ENCODE measurements at places on chromosomes 1 and 21. TPM values are rescaled to one million over a fixed set of nuclear protein-coding genes. Genes with fewer than 3 reads are reported as not detected.

Gene NR1I3
- not detected for total RNA-seq

Gene CFAP74
- not detected for total RNA-seq

Gene TRAF3IP3
- not detected for total RNA-seq

Gene PODN
- not detected for total RNA-seq

Gene KRTAP10-9
- total RNA-seq, result not detected

Gene AJAP1
- total RNA-seq, result under 0.01 TPM

Gene TSPAN1
- total RNA-seq, result 3.1 TPM

Gene ITGB2
- total RNA-seq, result 0.74 TPM

Gene LHX4
- total RNA-seq, result 0.45 TPM

Gene FCRL3
- not detected for total RNA-seq

Gene CSF1
- total RNA-seq, result 26.2 TPM

Gene CYP4X1
- total RNA-seq, result not detected

Gene KIAA1614
- total RNA-seq, result 0.38 TPM

Gene ELOVL1
- total RNA-seq, result 150 TPM

Gene ARTN
- not detected for total RNA-seq

Gene RPTN
- total RNA-seq, result not detected

Gene C1orf94
- not detected for total RNA-seq

Gene USF1
- 51.2 TPM for total RNA-seq

Gene DIO1
- not detected for total RNA-seq

Gene PSRC1
- total RNA-seq, result 22.7 TPM

Gene SIK1
- total RNA-seq, result 12.8 TPM

Gene MAP3K6
- total RNA-seq, result 6.8 TPM

Gene CD48
- total RNA-seq, result not detected

Gene S1PR1
- 0.08 TPM for total RNA-seq

Gene WLS
- 22.8 TPM for total RNA-seq

Gene GPR25
- not detected for total RNA-seq

Gene CELSR2
- 3.8 TPM for total RNA-seq

Gene PRR9
- not detected for total RNA-seq

Gene SYF2
- total RNA-seq, result 36.9 TPM

Gene MATN1
- 0.05 TPM for total RNA-seq

Gene CFAP57
- 0.33 TPM for total RNA-seq

Gene TOE1
- total RNA-seq, result 12.3 TPM

Gene TMEM69
- total RNA-seq, result 20.6 TPM

Gene TAL1
- not detected for total RNA-seq

Gene APCS
- not detected for total RNA-seq

Gene TEX38
- not detected for total RNA-seq

Gene DMRTA2
- total RNA-seq, result 0.13 TPM

Gene RHOU
- 7.2 TPM for total RNA-seq

Gene TAF13
- 25.3 TPM for total RNA-seq

Gene FAM151A
- not detected for total RNA-seq

Gene MYBPH
- total RNA-seq, result not detected

Gene FCGR2B
- not detected for total RNA-seq

Gene CD164L2
- total RNA-seq, result not detected

Data from A549 treated with CpdA at 1 μM for 4 hours (cell line).